ENCODE measurements at places on chromosomes 4 and X.

DNA sequence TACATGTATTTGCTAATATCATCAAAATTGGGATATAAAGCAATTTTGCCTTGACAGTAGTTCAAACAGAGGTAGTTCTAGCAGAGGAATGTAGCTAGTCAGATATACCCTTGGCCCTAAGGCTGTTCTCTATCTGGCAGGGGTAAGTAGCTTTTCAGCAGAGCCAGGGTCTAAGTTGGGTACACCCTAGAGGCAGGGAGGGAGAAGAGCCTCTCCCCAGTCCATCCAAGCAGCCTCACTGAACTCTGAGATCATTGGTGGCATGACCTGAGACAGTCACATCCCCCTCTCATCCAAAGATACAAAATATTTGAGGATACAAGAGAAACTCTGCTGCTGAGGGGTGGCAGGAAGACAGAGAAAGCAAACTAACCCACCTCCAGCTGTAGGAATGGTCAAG is 343.7 kb downstream of the DHX15 start:
- DNase-seq = no peak

DNA sequence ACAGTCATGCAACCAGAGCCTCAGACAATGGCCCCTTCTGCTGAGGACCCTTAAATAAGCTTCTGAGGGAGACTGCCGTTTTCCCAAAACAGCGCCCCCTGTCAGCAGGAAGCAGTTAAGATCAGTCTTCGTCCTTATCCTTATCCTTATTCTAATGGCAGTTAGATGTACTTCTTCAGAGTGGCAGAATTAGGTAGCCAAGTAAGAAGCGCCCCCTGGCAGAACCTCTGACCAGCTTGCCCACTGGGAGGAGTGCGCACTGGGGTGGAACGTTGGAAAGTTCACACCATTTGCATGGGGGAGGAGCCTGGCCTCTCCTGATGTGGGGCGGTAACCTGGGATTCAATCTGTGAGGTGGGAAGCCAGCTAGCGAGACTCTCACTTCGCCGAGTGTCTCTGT is 133.6 kb upstream of the QRFPR start:
- no peak for DNase-seq

GRCh38 chr4:4721636-4722035 is 137.8 kb upstream of the MSX1 start:
- no peak for DNase-seq

GRCh38 chrX:110412971-110413726 is 54.5 kb downstream of the RTL9 start:
- peak; percentile 40 for DNase-seq

DNA sequence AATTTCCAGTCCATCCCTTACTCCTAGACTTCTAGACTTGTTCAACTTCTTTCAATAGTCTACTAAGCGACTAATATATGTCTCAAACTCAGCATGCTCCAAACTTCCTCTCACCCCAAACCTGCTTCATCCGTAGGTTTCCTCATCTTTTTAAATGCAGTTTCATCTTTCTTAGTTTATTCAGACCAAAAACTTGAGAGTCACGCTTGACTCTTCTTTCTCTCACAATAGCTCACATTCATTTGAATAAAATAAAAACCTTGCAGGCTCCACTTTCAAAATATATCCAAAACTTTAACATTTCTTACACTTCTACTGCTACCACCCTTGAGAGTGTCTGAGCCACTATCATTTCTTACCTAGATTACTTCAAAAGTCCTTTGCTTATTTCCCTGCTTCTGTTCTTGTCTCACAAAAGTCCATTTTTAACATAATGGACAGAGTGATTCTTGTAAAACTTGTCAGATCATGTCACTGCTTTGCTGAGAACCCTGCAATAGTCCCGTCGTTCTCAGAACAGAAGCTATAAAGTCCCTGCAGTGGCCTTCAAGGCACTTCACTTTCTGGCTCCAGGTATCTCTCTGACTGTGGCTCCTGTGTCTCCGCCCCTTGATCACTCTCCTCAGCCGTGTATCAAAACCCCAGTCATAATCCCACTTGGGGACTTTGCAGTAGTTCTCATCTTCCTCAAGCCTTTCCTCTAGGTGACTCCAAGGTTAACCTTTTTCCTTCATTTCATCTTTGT is 167.6 kb downstream of the ARHGAP24 start:
- no peak for DNase-seq

DNA sequence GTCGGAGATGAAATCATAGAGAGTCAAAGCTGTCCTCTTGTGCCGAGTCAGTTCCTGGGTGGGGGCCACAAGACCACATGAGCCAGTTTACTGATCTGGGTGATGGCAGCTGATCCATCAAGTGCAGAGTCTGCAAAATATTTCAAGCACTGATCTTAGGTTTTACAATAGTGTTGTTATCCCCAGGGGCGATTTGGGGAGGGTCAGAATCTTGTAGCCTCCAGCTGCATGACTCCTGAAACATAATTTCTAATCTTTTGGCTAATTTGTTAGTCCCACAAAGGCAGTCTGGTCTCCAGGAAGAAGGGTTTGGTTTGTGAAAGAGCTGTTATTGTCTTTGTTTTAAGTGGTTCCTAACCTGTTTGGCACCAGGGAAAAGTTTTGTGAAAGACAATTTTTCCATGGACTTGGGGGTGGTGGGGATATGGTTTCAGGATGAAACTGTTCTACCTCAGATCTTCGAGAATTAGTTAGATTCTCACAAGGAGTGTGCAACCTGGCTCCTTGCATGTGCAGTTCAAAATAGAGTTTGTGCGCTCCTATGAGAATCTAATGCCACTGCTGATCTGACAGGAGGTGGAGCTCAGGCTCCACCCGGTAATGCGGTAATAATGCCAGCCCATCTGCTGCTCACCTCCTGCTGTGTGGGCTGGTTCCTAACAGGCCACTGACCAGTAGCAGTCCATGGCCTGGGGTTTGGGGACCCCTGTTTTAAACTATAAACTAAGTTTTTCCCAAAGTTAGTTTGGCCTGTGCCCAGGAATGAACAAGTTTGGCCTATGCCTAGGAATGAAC is 29.2 kb downstream of the METAP1 start:
- no peak for DNase-seq

GRCh38 chrX:22300130-22300529 is 27.4 kb downstream of the CBLL2 start:
- no peak for DNase-seq

DNA sequence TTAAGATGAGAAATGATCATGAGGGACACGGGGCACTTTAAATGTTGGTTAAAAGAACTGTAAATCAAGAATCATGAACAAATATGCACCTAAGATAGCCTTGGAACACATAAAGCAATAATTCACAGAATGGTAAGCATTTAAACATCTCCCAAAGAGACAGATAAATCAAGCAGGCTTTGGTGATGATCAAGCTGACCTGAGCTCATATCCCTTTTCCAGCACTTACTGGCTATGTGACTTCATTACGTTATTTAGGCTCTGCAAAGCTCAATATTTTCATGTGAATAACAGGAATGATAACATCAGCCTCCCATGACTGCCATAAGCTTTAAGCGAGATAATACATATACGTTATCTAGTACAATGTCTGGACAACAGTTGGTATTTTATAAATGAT is 54.9 kb downstream of the CHRNA9 start:
- DNase-seq = no peak

- no peak for DNase-seq
Observed at GRCh38 chr4:146338512-146338911, 124.2 kb downstream of the REELD1 start.

- DNase-seq = no peak
Observed at GRCh38 chr4:118955515-118955914, 66.9 kb downstream of the SYNPO2 start.

DNA sequence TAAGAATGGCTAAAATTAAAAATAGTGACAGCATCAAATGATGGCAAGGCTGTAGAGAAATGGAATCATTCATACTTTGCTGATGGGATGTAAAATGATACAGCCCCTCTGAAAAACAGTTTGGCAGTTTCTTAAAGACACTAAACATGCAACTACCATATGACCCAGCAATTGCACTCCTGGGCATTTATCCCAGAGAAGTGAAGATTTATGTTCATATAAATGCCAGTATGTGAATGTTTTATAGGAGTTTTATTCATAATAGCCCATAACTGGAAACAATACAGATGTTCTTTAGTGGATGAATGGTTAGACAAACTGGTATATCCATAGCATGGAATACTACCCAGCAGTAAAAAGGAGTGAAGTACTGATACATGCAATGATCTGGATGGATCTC is 43.3 kb downstream of the REPS2 start:
- no peak for DNase-seq

DNA sequence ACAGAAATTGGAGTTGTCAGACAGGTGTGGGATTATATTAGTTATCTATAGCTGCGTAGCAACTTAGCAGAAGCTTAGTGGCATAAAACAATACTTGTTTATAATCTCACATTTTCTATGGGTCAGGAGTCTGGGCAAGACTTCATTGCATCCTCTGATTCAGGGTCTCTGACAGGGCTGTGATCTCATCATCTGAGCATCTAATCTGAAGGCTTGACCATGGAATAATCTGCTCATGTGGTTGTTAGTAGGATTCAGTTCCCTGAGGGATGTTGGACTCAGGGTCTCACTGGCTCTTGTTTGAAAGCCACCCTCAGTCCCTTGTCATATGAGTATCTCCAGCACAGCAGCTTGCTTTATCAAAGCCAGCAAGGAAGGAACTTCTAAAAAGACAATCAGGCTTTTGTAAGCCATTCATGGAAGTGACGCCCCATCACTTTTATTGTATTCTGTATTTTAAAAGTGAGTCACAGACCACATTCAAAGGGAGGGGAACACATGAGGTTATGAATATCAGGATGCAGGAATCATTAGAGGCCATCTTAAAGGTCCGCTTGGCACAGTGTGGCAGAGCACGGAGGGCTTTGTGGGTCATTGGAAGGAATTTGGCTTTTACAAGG is 37.2 kb upstream of the FAM9B start:
- DNase-seq = no peak

- DNase-seq = no peak
Observed at GRCh38 chr4:39304651-39305050, 61.5 kb downstream of the RFC1 start.
